Activated CD4-positive, CD25-positive, alpha-beta regulatory T cell (primary cell): ENCODE measurements at places on chromosomes 7 and 10.

GRCh38 chr10:7301006-7301778 is 109.6 kb downstream of the SFMBT2 start:
- no peak for DNase-seq

- no peak for DNase-seq
Observed at GRCh38 chr10:101321073-101321472, 32.9 kb upstream of the BTRC start.

- DNase-seq: no peak
Observed at GRCh38 chr7:53812135-53812534, 730.0 kb upstream of the VSTM2A start.

GRCh38 chr10:3362394-3362793 is 189.8 kb upstream of the PITRM1 start:
- no peak for DNase-seq

DNA sequence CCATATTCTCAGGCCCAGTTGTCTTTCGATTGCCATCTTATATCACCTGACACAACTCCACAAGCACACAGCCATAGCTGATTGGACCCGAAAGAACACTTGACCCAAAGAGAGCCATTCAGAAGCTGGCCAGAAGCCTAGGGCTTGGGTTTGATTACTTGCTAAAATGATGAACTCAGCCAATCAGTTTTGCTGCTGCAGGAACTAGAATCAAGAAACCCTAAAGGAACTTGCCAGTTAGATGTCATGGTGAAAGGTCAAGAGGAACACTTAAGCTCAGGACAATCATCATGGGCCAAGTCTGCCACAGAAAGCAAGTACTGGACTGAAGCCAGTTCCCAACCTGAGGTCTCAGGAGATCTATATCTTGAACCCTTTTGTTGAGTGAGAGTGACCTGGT is 150.0 kb downstream of the SGMS1 start:
- DNase-seq: no peak

DNA sequence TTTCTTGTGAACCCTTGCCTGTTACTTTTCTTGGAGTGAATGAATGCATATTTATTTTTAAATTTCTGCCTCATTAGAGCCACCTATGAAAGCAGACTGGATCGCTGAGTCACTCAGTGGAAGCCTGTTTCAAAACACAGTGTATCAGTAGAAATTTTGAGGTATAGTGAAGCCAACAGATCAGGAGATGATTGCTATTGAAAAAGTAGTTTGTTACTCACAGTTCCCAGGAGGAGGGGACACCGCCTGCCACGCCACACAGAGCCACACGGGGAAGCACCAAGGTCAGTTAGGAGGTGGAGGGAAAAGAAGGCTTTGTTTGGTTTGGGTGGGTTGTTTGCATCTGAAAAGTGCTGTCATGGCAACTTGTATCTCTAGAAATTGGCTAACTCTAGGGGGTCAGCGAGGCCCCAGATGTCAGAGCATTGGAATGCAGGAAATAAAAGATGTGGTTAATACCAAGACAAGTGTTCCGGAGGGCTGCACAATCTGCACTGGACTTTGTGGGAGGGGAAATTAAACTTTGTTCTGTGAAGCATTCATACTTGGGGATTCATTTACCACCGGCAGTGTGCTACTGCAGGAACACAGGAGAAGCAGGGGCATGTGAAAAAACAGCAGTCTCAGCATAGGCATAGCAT is 106.4 kb upstream of the SDK1 start:
- no peak for DNase-seq

DNA sequence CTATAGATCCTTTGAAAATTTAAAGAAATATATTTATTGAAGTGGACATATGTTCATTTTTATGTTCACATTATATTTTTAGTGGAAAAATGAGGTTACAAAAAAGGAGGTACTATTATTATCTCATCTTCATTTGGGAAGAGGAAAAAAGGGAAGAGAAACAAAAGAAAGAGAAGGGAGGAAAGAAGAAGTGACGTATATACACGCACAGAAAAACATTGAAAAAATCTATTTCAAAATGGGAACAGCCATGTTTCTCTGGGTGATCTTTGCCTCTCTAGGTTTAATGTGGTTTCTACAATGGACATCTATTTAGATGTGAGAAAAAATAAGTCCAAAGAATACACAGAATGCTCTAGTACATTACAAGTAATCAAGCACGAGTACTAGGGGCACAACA is 14.8 kb downstream of the ANK3 start:
- no peak for DNase-seq

GRCh38 chr7:55065079-55065478 is 46.3 kb downstream of the EGFR start:
- no peak for DNase-seq

DNA sequence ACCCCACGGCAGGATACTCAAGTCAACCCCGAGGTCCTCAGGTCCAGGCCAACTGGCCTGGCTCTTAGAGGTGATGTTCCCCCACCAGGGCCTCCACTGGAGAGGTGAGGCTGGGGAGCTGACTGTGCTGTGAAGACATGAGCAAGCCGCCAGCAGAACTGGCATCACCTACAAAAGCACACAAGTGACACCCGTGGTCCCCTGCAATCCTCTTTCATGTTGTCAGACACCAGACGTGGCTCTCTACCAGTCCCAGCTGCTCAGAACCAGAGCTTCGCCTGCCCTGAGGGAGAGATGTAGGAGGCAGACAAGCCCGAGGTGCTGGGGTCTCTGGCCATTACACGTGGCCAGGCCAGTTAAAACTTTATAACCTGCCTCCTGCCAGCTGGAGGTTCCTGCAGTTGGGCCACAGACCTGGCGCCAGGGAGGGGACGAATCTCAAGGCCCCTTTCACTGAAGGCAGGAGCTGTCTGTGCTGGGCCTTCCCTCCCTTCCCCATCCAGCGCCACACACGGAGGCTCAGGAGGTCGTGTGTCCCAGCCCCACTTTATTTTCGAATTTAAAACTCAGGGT is 2.2 kb downstream of the COMTD1 start:
- DNase-seq: no peak

DNA sequence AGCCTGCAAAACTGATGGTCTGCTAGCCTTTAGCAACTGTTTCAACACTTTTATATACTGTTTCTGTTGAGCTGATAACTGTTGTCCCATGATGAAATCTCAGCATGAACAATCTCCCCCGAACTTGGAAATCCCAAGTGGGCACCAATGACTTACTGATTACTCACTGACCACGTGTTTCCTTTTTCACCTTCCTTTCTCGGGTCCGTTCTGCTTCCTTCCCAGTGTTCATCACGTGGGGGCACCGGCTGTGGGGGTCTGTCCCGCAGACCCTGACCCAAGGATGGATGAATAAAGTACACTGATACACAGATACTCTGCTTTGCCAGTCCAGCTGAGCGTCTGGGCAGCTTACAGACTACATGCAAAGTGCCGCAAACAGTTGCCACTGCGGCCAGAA is 39.0 kb upstream of the RASGEF1A start:
- DNase-seq: no peak

DNA sequence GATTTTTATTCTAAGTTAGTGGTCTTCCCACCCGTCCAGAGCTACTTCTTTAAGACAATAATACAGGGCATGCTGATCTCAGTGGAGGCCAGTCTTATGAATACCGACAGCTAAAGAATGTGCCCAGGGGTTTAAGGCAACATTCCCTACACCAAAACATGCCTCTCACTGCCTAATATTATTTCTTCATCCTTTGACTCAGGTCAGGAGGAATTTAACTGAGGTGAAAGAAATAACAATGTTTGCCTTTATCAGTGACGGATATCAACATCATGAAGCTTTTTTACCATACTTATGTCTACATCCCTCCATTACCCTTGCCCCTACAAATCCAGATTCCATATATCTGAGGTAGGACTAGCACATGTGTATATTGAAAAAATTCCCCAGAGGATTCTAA is 33.3 kb upstream of the TES start:
- no peak for DNase-seq

DNA sequence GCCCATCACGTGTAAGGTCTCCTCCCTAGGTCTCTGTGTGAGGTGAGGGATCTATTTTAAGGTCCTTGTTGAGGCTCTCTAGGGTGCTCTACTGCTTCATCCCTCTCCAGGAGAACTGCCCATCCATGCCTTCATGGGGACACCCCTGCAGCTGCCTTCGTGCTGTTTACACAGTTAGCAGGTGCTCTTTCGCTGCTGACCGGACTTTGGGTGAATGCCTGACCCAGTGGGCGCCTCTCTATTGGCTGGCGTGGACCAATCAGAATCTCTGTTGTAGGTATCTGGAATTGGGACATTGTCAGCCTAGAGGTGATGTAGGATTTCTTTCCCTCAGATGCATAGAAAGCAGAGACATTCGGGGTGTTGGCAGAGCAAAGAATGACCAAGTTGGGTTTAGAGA is 38.7 kb upstream of the HMX3 start:
- DNase-seq: no peak

DNA sequence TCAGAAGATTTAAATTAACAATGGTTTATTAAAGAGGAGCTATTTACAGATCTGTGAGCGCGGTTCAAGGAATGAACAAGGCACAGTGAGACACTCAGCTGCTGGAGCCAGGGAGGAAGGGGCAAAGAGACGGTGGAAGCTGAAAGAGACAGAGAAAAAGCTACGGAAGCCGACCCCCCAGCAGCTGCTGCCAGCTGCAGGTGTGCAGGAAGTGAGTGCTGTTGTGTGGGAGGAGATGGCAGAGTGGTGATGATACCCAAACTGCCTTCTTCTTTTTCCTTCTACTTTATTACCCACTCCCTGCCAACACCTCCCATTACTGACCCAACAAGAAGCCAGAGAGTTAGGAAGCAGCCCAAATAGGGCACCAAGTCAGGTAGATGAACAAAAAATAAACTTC is 41.9 kb upstream of the MBL2 start:
- DNase-seq: no peak

DNA sequence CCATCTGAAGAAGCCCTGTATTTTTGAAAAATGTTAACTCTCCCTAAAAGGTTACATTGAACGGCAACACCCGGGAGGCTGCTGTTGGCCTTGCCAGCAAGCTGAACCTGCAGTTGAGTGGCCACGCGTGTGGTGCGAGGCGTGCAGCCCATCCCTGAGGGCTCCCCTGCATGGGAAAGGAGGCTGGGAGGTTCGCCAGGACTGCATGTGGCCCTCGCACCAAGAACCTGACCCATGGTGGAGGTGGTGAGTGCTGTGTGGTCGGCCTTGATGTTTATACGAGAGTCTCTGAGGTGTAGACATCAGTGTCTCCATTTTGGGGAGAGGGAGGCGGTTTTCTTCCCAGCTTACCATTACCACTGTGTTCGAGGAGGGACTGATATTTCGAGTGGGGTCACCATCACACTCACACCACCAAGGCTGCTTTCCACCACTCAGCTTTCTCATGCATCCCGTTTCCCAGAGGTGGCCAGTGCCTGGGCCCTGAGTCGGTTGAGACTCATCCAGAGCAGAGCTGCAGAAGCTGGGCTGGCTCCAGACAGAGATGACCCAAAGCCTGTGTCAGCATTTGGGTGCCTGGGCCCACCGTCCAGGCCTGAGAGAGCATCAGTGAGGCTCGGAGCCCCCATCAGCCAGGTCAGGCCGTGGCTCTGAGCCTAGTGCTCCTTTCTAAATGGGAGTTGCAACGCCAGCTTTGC is 222.6 kb downstream of the EBF3 start:
- DNase-seq: no peak

- DNase-seq: no peak
Observed at GRCh38 chr10:27481486-27481885, 22.6 kb upstream of the RAB18 start.

- no peak for DNase-seq
Observed at GRCh38 chr10:31708474-31708873, 220.2 kb downstream of the ARHGAP12 start.

GRCh38 chr7:45192621-45193041 is 35.0 kb downstream of the RAMP3 start:
- DNase-seq: no peak

- no peak for DNase-seq
Observed at GRCh38 chr10:7797582-7797981, 9.6 kb downstream of the ATP5F1C start.

- DNase-seq: no peak
Observed at GRCh38 chr7:632831-633210, 93.7 kb upstream of the DNAAF5 start.

- DNase-seq: no peak
Observed at GRCh38 chr10:101016814-101017213, 14.1 kb downstream of the PDZD7 start.
